ENCODE measurements at places on chromosomes 2 and 18.
A peak's percentile ranks its signal among the peaks of the same experiment; 100 is the strongest.

DNA sequence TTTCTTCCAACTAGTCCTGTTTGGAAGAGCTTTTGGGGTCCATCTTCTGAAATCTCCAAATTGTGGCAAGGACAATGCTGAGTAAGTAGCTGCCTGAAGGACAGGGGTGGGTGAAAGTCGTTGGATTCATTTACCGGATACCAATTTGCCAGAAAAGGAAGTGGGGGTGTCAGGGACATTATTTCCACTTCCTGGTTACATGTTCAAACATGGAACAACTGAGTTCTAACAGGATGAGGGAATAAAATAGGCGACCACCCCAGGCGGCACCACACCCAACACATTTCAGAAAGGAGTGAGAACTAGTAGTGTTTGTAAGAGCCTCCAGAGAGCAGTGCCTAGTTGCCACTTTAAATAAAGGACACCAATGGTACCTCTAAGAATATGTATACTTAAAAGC lies 158.6 kb upstream of the SERTAD2 start:
- no peak for DNase-seq

DNA sequence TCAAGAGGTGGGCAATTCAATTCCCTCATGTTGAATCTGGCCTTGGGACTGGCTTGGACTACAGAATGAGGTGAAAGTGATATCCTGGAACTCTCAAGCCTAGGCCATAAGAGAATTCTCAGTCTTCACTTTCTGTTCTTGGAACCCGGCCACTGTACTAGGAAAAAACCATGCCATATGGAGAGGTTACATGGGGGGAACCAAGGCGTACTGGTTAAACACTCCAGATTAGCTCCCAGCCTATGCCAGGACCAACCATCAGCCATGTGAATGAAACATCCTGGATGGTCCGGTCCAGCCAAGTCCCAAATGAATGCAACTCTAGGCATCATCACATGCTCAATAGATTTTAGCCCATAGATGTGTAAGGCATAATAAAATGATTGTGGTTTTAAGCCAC lies 56.4 kb downstream of the ZNF385B start:
- no peak for DNase-seq

- no peak for DNase-seq
Measured at GRCh38 chr2:112600634-112601033, 16.2 kb downstream of the CHCHD5 start.

GRCh38 chr2:217694291-217694690 lies 308.5 kb downstream of the TNS1 start:
- DNase-seq: no peak

DNA sequence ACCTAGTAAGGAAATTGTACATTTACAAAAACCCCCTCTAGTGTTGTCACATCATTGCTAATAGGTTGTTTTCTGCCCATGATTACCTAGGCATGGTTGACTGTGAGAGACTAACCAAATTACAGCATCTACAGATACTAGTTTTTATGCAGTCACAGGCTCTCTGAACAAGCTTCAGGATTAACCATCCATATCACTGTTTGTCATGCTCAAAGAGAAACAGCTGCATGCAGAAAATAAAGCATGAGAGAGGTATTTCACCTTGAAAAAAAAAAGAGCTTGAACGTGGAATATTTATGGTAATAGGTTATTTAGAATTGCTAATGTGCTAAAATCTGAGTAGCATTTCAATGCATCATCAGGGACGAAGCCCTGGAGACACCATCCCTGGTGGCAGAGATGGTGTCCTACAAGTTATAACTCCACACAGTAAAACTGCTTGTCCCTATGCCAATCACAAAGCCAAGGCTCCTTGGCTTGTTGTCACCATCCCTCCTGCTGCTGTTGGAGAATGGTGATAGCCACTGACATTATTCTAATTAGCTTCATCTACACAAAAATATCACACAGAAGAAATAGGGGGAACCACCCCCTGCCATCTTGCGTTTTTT lies 5.4 kb downstream of the NEB start:
- peak; percentile 20 for DNase-seq

GRCh38 chr2:161844822-161845221 lies 220.6 kb downstream of the SLC4A10 start:
- no peak for DNase-seq

GRCh38 chr18:80208620-80209019 lies 38.7 kb downstream of the PARD6G start:
- DNase-seq: no peak

GRCh38 chr2:24725956-24726355 lies 67.2 kb downstream of the PTRHD1 start:
- DNase-seq: no peak

DNA sequence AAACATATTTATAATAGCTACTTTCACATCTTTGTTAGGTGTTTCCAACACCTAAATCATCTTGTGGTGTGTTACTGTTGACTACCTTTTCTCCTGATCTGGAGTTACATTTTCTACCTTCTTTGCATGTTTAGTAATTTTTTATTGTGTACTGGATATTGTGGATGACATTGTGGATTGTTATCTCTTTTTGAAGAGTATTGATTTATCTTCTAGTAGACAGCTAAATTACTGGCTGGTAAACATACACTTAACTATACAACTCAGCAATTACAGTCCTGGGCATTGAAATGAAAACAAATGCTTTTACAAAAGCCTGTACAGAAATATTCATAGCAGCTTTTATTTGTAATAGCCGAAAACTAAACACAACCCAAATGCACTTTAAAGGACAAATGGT lies 150.8 kb downstream of the PTRHD1 start:
- no peak for DNase-seq

- DNase-seq: no peak
Measured at GRCh38 chr2:96608469-96609455, 29.4 kb downstream of the KANSL3 start.

- DNase-seq: no peak
Measured at GRCh38 chr2:105112345-105112744, 74.5 kb downstream of the MRPS9 start.

DNA sequence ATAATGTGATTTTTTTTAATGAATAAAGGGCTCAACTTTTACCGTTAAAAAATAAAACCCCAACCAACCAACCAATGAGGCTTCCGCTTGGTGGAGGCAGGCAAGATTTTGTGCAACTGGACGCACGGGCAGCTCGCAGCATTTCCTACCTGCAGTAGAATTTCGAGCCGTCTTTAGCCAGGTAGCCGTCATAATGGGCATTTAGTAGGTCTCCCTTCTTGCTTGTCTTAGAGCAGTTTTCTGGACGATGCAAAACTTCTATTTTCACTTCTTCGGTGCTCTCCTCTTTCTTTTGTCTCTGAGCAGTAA lies 316 bp downstream of the FKBP7 start:
- DNase-seq: no peak

DNA sequence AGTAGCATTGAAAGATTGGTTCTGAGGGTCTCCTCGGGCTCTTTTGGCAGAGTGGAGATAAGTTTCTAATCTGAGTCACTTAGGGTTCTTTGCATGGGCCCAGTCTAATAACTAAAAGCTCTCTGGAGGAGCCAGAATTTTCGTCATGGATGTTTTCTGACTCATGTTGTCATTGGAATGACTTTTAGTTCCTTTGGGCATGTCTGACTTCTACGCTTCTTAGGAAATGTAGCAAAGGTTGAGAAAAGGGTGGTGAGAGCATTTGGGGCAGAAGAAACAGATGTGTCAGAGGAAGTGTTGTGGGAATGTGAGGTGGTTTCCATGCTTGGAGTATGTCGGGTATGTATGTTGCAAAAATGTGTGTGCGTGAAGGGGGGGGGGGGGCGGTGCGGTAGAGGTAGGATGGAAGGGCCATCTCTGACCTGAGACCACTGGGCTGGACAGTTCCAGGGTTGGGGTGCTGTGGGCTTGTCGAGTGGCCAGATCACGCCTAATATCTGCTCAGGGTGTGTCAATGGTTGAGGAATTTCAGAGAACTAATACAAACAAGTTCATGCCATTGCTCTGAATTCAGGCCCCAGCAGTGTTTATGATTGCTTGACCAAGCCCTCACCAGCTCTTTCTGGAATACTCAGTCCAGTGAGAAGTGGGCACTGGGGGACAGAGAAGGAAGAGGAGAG lies 26.9 kb downstream of the KLHL29 start:
- DNase-seq: no peak

DNA sequence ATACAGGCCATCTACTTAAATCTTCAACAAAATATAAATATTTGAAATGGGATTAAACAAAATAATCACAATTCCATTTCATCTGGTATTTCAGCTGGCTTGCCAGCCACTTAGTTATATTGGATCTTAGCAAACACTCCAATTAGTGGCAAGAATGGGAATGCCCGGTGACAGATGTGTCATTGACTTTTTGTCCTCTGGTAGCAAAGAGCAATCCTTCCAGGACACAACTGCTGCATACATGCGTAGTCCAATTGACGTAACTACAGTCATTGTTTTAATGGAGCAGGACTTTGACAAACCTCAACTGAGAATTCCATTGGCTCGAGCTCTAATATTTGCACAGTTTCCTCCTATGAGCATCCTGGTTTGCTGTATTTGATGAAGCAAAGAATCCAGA lies 69.9 kb downstream of the RNF152 start:
- DNase-seq: no peak

DNA sequence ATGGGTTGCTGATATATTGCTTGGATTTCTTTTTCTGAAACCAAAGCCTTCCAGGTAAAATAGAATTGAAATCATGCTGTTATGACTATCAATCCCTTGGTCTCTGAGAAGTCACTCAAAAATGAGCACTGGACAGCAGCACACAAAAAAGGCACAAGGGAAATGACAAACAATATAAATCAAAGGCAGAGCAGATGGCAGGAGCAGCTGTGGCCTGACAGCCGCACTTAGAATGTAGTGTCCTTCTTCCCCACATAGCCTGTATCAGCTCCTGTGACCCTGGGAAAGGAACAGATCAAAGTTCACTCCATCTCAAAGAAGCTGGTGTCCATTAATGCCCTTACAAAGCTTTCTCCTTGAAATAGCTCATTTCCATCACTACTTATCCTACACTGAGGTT lies 326.7 kb downstream of the SUCLG1 start:
- DNase-seq: no peak

DNA sequence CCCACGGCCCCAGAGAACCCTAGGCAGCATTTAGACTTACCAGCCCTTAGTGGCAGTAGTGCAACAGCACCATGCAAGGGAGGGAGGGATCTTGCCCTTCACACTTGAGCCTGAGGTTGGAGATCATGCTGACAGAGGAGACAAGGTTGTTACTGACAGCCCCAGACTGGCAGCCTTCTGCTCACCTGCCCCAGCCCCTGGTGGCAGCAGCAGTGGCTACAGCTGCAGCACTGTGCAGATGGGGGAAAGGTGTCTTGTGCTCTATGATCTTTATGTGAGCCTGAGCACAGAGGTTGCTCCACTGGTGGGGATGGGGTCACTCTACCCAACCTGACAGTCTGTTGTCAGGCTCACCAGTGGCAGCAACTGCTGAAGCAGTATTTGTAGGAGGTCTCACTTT lies 501.2 kb upstream of the LRRTM4 start:
- no peak for DNase-seq

- DNase-seq: no peak
Measured at GRCh38 chr2:119305497-119306195, 61.0 kb downstream of the C2orf76 start.

- no peak for DNase-seq
Measured at GRCh38 chr2:146584316-146584715, 1260.5 kb upstream of the ACVR2A start.

GRCh38 chr2:102025016-102025501 lies 33.3 kb downstream of the IL1R2 start:
- no peak for DNase-seq

DNA sequence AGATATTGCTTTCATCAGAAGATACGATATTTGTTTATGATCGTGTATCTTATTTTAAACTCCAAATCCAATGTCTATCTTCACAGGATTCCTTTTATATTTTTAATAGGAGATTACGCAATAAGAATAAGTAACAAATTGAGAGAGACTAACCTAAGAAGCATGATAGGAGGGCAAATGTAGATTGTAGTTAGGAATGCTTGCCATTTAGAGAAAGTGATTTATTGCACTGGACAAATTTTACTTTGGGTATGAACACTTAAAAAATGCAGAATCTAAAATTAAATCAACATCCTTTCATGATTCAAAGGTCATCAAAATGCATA lies 563.4 kb upstream of the POU3F3 start:
- DNase-seq: no peak

DNA sequence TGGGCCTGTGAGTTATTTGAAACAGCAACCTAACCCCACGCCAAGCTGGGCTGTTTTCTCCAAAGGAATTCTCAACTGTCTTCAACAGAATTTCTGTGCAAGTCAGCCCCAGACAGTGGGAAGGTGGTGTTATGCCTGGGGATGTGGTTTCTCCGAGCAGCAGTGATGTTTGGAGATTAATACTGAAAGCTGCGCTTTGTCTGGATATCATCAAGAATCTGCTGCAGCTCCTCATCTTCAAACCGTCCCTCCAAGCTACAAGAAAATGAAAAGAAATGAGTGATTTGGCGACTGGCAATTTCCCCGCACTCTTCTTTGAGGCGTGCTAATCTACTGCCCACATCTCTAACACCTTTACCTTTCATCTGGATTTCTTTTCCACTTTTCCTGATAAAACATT lies 10.0 kb downstream of the POLR2D start:
- DNase-seq: no peak

DNA sequence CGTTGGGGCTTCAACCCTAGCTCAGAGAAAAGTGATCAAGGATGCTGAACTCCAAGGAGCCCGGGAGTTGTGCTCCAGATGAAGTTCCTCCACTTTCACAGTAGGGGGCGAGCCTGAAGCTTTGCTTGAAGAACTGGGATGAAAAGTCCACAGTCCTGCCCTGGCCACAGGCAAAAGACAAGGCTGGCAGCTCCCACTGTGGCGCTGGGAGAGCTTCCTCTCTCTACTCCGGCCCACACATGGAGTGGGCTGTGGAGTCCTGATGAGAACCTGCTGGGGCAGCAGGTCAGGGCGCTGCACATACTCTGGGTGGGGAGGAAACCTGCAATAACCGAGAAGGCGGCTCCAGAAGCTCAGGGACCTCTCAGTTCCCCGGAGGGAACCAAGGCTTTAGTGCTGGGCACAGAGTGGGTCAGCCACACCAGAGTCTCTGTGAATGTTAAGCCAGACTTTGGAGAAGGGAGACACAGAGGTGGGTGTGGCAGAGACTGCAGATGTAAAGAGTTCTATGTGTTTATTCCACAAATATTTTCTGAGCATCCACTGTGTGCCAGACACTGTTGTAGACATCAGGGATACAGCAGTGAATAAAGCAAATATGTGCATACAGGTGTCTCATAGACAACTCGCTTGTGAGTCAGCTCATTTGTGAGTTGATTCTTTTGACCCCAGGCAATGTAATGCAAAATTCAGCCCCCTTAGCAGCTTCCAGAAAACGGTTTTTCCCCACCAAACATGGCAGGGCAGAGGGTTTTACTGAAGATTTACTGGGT lies 48.0 kb upstream of the MRPL33 start:
- DNase-seq: peak; percentile 79

GRCh38 chr2:23520256-23520655 lies 135.3 kb downstream of the KLHL29 start:
- DNase-seq: no peak

GRCh38 chr18:58373481-58373880 lies 255.4 kb downstream of the ALPK2 start:
- DNase-seq: no peak

- DNase-seq: no peak
Measured at GRCh38 chr18:6406910-6407470, 7.7 kb downstream of the L3MBTL4 start.

Data from HEK293T (cell line).